ENCODE measurements at places on chromosomes 6 and 20.
A peak's percentile ranks its signal among the peaks of the same experiment; 100 is the strongest.

DNA sequence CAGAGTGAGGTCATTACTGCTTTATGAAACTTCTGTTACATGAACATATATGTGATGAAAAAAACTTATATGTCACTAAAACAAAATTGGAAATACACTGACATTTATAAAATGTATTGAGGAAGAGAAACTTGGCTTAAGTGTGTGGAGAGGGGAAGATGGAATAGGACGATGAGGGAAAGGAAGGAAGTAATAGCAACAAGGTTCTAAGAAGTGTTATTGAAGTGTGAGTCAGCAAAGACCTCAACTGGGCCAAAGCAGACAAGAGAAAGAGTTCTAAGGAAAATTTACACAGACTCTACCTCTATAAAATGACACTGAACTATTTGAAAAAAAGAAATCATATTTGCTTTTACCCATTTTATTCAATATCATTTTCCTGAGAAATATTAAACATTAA, 38.3 kb downstream of the SNX3 start:
- no peak for DNase-seq

GRCh38 chr6:14612016-14612980, 494.7 kb downstream of the CD83 start:
- DNase-seq: no peak

DNA sequence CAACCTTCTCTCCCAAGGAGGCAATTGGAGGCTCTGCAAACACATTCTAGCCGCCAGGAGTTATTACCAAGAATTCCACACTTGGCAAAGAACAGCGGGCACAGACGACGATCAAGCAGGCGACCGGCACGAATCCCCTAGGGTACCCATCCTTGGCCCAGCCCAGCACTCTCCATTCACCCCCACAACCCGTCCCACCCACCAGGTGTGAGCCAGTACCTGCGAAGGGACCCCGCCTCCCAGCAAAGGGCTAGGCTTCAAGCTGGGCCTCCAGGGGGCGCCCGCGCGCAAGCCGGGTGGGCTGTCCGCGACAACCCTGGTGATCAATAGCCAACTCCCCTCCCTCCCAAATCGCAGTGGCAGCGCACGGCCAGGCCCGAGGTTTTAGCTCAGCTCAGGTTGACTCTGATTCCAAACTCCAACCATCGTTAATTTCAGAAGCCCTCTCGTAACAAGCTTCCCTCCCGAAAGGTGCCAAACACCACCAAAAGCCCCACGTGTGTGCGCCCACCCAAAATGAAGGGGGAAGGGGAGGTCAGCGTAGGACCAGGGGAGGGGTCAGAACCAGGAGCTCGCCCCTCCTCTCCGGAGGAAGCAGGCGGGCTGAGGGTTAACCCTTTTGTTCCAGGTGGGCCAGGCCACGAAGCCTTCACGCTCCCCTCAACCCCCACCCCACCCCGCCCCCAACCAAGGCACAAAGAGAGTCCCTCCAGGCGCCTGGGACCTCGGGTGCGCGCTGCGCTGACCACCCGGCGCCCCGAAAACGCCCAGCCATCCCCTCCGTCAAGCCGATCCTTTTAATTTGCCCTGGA, 2.1 kb downstream of the SALL4 start:
- DNase-seq: peak; percentile 32

DNA sequence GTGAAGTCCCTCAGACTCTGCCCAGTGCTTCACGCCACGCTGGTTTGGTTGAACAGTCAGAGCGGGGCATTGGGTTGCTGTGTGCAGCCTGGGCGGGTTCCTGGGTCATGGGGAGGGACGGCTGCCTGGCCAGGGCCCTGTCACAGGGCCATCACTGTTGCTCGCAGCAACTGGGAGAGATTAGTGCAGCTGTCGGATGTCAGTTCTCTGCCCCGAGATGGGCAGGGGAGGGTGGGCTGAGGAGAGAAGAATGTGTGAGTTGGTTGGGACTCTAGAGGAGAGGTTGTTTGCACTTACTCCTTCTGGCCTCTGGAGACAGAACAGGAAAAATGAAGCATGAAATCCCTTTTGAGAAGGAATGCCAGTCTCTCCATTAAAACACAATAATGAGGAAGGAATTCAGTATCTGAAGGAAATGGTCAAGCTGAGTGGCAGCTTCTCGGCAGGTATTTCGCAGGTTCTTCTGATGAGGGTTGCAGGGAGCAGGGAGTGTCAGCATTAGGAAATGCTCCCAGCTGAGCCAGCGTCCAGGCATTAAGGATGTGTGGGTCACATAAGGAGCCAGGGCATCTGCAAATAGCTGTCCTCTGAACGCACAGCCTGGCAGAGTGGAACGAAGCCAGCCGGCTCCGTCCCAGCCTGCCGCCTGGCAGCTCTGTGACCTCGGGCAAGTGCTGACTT, 95.9 kb downstream of the SSR1 start:
- DNase-seq: peak; percentile 54

GRCh38 chr20:17306427-17306826, 79.6 kb downstream of the PCSK2 start:
- no peak for DNase-seq

GRCh38 chr6:148203970-148204369, 138.7 kb upstream of the SASH1 start:
- DNase-seq: no peak

DNA sequence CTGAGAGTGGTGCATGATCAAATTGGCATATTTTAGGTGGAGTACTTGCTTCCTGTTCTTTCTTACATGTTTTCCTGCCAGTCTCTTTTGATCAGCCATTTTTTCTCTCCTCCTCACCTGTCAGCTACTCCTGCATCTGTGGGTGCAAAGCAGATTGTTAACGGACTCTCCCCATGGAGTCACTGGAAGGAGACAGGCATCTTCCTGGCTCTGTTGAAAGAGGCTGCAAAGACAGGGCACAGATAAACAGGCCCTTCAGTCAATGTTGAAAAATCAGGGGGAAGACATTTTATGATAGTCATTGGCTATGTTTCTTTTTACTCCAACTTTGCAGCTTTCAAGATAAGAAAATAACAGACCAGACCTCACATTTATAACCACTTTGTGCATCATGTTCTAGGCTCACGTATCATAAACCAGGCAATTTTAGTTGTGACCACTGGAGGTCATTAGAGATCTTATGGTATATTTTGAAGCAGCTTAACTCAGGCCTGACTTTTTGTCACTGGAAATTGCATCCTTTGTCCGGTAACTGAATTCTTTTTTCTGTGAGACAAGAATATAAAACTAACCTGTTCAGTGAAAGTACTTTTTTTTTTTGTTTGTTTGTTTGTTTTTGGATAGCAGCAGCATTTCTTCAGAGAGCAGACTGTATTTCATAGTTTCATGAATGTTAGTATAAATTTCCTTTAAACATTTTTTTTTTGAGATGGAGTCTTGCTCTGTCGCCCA, 20.1 kb downstream of the ECT2L start:
- DNase-seq: peak; percentile 64

DNA sequence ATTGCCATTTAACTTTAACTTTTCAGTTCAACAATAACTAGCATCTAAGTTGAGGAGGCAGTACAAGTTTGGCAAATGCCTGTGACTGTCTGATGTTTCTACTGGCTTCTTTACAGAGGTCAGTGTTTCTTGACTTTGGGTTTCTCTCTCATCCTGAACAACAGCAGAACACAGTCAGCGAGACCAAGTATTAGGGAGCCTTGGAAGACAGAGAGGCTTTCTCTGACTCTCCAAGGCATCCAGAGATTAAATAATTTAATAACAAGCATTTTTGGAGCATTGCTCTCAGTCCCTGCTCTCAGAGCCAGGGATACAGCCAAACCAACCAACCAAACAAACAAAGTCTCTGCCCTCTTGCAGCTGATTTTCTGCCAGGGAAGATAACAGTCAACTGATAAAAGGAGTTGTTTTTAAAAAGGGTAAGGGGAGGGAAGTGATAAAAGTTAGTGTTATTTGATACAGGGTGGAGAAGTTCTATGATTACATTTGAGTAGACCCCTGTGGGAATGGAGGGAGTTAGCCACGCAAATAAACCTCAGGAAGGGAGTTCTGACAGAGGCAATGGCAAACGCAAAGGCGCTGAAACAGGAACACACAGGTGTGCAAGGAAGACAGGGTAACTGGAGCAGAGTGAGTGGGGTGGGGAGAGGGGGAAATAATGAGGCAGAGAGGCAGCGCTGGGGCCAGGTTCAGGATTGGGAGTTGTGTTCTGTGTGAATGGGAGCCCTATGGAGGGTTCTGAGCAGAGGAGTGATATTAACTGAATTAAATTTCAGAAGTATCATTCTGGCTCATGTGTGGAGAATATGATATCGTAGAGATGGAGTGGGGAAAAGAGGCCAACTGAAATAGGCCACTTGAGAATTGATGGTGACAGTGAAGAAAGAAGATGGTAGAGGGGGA, 55.2 kb downstream of the SEL1L2 start:
- DNase-seq: no peak

- no peak for DNase-seq
Observed at GRCh38 chr6:22254886-22255285, 42.0 kb downstream of the PRL start.

DNA sequence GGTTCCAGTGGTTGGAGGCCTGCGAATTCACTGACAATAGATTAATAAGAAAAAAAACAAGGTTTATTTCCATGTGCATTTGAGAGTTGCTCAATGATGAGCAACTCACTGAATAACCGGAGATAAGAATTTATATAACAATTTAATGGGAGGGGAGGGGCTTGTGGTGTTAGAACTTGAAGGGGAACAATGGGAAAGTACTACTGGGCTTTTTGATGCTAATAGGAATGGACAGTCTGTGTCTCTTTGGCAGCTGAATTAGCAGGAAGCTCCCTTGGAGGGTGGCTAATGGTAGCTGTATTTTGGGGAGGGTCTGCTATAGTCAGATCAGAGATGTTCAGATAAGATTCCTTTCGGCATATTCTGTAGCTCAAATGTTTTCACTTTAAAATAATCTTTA, 62.4 kb upstream of the GMDS start:
- DNase-seq: no peak

- DNase-seq: no peak
Observed at GRCh38 chr6:41336824-41337223, 1.4 kb downstream of the NCR2 start.

DNA sequence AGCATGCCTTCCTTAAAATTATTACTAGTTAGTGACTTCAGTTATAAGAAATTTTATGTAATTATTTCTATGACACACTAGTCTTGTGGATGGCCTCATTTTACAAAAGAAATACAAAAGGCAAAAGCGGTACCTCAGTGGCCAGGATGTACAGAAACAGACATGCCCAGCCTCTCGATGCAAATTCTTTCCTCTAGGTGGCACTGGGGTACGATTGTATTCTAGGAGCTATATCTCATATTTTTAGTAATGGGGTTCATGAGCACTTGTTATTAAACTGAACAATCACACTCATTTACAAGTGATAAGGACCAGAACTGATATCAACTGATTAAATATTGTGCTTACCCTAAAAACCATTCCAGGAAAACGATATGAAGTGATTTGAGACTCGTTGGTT, 59.8 kb downstream of the SOD2 start:
- DNase-seq: peak; percentile 43

GRCh38 chr6:116974526-116975316, 97.7 kb downstream of the RFX6 start:
- DNase-seq: no peak

DNA sequence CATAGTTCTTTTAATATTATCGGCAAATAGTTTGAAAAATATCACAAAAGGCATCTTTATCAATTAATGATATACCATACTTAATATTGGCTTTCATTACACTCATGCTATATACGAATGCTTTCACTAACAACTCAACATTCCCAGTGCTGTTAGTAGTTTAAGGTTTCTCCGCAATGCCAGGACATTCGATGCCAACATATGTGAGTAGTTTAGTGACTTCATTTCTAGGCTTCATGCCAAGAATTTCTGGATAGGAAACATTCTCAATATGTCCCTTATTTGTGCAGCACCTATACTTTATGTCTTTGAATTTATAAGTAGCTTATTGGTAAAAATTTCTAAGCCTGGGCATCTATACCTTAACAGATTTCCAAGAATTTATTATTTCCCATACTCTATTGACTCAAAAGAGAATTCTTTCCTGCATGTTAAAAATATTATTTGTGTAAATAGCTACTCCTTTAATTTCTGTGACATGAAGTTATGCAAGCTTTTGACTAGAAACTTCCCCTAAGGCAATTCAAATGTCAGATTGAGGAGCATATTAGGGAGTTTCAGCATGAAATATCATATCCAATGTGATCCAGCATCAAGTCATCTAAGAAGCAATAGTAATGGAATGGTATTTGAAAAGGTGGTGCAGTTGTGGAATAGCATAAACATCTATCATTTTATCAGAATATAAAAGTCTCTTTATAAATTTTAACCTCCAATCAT, 236.0 kb upstream of the STXBP5 start:
- no peak for DNase-seq

- DNase-seq: no peak
Observed at GRCh38 chr20:44640522-44640921, 11.0 kb downstream of the ADA start.

- DNase-seq: peak; percentile 28
Observed at GRCh38 chr20:5395932-5396727, 79.4 kb upstream of the PROKR2 start.

DNA sequence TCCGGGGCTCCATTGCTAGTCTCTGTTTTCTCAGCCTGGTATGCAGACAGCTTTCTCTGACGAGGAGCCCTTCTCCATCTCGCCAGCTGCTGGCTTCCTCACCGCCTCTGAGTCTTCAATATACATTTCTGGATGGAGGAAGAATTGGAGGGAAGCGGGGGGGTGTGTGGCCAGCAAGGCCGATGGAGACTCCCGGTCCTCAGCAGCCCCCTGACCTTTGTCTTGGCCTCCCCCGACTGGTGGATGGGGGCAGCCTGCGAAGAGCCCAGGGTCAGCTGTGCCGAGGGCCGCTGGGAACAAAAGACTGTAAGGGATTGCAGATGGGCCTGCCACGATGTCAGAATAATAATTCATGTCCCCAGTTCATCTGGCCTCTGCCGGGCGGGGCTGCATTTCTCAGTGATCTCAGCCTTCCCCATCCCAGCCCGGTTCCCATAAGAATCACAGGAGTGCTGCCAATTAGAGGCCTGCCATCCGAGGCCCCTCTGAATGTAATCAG, 54.3 kb upstream of the STX16 start:
- no peak for DNase-seq

GRCh38 chr20:37902504-37903313, at the start of gene VSTM2L:
TSS of gene VSTM2L (plus strand) at chr20:37903127. CDS start at chr20:37903351, 224 bp downstream.
- DNase-seq: peak; percentile 32

- no peak for DNase-seq
Observed at GRCh38 chr20:38585404-38586180, 4.6 kb downstream of the ADIG start.

GRCh38 chr6:15244620-15245360, 1.1 kb upstream of the JARID2 start:
- peak; percentile 62 for DNase-seq

DNA sequence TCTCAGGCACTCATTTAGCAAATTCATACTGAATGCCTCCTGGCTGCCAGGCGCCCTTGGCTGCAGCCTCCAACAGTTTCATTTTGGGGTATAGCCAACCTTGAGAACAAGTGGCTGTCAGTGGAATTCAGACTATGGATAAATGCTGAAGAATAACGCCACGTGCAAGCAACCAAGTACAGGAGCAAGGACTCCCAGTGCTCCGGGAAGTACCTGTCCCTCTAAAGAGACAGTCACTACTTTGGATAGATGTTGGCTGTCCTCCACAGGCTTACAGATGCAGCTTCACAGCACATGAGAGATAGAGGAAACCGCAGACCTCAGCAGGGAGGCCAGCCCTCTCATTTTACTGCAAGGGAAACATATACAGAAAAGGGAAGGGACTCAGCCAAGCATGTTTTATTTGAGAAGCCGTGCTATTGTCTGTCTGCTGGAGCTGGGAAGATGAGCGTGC, 658.2 kb downstream of the PTPRT start:
- no peak for DNase-seq

GRCh38 chr6:158415666-158416065, 103.4 kb downstream of the TULP4 start:
- no peak for DNase-seq
